Heart right ventricle (tissue), 16 donors: ENCODE measurements at places on chromosomes 13 and 19.
A peak's percentile ranks its signal among the peaks of the same experiment; 100 is the strongest.

DNA sequence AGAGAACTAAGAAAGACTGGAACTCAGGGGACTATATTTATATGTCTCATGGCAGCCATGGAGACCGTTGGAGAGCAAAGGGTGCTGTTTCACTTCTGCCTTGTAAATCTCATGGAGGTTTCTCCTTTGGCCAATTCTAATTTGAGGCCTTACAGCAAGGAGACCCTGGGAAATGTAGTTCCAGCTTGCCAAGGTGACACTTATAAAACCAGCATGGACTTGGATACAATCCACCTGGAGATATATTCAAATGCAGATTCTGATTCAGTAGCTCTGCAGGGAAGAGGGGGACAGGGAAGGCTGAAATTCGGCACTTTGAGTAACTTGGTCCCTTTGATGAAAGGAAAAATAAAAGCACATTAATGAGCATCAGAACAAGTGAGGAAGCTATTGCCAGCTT is 90.0 kb downstream of the OXGR1 start:
- no peak for DNase-seq

DNA sequence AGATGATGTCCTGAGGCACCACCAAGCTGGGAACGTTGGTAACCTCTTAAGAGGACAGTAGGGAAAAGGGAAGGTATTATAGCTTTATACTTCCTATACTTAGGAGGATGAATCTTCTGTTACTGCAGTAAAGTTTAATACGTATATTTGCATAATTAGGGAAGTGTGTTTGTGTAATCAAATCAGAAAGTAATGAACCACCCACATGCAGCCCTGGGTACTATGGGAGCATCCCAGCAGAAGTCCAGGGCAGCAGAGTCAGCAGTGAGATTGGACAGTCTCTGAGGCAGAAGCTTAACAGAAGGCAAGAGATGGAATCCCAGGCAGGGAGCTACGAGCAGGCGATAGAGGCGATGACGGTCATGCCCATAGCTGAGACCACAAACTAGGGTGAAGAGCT is 12.5 kb downstream of the SAFB start:
- DNase-seq = no peak

DNA sequence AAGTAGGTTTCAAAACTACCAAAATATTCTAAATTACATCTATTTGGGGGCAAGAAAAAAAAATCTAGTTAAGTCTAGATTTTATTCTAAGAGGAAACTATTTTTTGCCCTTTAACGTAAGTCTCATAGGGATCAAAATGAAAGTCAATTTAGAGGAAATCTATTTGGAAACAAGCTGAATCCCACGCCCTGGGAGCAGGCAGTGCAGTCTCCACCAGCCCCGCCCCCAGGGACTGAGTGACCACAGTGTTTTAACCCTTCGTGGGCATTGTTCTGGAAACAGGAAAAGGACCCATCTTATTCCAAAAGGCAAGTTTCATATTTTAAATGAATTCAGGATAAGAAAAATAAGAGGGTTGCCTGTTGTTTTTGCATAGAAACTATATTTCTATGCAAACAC is 209.7 kb downstream of the SPRY2 start:
- DNase-seq = peak; percentile 89

GRCh38 chr19:49427855-49428546 is 2.8 kb downstream of the GFY start:
- DNase-seq = no peak

GRCh38 chr19:40586611-40587010 is 9.9 kb downstream of the SHKBP1 start:
- no peak for DNase-seq

DNA sequence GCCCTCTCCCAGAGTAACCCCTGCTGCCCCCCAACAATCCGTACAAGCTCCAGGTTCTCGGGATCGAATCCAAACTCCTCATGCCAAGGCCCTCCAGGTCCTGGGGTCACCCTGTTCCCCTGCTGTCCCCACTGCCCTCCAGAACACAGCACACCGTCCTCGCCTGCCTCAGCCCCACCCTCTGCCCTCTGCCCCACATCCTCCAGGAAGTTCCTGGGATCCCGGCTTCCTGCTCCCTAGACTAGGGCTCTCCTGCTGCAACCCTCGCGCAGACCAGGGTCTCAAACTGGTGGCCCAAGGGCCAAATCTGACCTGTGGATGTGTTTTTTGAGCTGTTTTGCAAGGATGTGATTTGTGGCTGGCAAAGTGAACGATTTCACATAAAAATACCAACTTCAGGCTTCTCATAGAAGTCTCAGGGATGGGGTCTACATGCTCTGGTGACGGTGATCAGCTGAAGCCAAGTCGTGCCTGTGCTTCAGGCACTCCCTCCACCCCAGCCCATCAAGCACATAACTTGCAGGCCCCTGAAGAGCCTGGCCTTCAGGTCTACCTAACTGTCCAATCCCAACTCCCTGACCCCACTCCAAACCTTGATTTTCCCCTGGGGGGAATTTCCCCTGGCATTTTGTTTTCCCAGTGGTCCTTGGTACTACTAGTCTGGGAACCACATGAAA is 1.8 kb downstream of the RABAC1 start:
- no peak for DNase-seq

DNA sequence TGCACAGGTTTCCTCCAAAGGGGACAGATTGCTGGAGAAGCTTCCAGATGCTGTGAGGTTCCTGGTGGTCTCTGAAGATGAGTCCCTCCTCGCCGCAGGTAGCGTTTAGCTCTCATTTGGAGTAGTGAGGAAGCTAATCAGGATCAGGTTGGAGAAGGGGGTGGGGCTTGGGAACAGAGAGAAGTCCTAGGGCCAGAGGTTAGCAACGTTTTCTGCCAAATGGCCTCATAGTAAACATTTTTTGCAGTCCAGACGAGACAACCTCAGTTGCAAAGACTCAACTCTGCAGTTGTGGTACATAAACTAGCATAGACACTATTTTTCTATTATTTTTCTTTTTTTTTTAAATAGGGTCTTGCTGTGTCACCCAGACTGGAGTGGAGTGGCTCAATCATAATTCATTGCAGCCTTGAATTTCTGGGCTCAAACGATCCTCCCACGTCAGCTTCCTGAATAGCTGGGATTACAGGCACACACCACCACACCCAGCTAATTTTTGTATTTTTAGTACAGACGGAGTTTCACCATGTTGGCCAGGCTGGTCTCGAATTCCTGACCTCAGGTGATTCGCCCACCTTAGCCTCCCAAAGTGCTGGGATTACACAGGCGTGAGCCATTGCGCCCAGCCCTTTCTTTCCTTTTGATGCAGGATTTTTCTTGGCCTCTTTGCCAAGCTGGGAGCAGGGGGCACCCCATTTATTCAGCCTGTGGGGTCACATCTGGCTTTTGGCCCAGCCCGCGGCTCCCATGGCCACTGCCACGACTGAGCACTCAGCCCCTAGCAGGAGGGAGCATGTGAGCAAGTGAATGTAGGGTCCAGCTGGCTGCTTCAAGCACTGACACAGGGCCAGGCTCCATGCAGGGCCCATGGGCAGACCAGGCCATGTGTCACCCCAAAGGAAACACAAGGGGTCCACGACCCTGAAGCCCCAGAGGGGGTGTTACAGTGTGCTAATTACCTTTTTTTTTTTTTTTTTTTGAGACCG is 34.4 kb upstream of the SIN3B start:
- no peak for DNase-seq

- DNase-seq = no peak
Observed at GRCh38 chr13:43268632-43269031, 245.2 kb downstream of the DNAJC15 start.

DNA sequence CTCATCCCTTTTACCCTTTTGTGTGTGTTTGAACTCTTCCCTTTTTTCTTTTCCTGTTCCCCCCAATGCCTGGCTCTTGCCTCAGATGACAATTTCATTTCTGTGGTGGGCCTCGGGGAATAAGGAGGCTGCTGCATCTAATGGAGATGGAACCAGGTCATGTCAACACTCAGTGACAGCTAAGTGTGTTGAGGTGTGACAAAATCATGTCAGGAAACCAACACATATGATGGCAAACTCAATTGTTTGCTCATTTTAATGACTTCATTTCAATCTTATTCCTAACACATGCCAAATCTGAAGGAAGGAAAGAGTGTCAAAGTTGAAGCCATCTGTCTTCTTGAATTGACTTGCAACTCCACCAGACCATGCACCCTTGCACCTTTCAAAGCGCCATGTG is 36.7 kb downstream of the TNFSF11 start:
- no peak for DNase-seq
